ENCODE measurements at places on chromosomes 12 and 14. TPM values are rescaled to one million over a fixed set of nuclear protein-coding genes. Genes with fewer than 3 reads are reported as not detected.
A peak's percentile ranks its signal among the peaks of the same experiment; 100 is the strongest.

DNA sequence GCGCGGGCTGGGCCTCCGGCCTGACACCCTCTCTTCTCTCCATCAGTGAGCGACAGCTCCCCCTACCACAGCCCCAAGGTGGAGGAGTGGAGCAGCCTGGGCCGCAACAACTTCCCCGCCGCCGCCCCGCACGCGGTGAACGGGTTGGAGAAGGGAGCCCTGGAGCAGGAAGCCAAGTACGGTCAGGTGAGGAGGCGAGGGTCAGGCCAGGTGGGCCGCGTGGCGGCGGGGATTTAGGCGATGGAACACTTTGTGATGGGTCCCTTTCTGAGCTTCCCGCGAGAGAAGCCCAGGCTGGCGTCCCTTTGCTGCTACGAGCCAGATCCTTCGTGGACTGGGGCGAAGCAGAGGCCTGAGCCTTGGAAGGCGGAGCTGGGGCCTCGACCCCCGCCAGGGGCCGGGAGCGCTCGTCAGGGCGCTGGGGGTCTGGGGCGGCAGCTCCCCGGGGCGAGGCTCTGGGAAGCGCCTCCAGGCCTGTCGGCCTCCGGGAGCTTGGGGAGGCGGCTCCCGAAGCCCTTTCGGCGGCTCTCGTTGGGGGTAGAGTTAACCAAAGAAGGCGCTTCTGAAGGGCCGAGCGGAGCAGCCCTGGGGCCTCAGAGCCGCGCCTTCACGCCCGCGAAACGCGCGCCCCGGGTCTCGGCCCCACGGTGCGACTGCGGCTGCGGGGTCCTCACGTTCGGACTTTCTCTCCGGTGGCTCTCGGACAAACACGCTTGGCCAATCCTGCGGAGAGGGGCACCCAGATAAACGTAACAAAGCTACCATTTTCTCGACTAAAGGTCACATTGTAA lies 5.0 kb downstream of the PAX9 start:
- DNase-seq = no peak

DNA sequence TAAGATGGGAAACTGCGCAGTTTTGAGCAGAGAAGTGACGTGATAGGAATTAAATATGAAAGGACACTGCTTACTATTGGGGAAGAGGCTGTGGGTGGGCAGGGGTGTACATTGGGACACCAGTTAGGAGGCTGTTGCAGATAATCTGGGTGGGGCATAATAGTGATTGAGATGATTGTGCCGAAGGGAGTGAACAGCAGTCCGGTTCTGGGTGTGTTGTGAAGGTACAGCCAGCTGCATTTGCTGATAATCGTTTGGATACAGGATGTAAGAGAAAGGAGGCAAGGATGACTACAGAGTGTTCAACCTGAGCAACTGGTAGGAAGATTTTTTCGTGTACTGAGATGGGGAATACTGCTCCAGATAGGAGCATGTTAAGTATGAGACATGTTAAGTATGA lies 205.2 kb upstream of the NEDD1 start:
- no peak for DNase-seq

DNA sequence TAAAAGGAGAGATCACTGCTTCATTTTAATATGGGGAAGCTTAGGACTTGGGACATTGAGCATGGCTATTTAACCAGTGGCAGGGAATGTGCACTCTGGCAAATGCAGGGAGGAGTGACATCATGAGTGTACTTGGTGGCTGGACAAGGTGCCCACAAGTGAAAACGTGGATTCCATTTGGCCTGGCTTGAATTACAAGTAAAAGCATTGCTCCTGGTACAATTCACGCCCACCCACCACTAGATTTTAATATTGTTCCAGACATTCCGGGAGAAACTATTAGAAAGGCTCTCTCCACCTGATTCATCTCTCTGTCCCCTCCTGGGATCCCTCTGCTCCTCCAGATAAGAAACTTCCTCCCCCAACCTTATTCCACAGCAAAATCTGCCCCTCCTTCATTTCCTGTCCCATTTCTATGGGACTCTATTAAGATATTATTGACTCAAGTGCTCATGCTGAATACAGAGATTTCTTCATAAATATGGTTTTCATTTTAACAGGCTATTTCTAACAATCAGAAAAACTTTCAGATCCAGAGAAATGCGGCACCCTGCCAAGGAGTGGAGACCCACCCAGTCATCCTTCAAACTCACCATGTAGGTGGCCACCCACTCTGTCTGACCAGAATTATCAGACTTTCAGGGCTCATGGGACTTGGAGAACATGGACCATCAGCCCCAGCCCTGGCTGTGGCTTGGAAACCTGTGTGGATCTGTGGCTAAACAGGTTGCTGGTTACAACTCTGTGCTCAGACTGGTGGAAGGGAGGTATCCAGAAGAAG lies 43.2 kb downstream of the SSPN start:
- no peak for DNase-seq

Gene OR6C2
- not detected for total RNA-seq

DNA sequence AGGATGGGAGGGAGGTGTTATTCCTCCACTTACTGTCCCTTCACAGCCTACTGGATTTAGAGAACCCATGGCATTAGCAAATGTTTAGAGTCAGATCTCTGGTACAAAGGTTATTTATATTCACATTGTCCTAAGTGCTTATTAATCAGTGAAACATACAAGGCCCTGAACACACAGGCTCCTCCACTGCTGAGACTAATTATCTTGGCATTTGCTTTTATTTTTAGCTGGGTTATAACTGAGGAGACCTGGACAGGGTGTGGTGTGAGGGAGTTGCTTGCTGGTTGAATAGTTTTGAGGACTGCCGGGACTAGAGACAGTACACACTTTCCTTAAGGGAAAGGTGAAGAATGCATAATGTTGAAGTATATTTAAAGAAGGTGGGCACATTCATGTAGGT lies 77.5 kb downstream of the FIGNL2 start:
- DNase-seq = no peak

DNA sequence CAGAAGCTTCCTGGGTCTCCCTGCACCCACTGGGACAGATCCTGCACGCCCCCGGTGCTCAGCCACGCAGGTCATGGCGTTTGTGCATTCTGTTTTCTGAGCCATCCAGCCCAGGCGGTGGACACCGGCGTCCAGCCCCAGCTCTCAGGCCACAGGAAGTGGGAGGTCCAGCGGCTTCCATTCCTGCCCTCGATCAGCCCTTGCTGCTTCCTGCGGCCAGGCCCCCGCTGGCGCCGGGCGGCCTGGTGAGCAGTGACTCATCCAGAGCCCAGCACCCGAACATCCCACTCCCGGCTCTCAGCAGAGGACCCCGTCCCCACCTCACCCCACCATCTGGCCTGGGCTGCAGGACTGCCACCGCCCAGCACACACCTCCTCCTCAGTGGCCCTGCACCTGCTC lies 18.0 kb upstream of the NUDT14 start:
- DNase-seq = peak; percentile 70

Gene SERPINA5
- 1.7 TPM for total RNA-seq

DNA sequence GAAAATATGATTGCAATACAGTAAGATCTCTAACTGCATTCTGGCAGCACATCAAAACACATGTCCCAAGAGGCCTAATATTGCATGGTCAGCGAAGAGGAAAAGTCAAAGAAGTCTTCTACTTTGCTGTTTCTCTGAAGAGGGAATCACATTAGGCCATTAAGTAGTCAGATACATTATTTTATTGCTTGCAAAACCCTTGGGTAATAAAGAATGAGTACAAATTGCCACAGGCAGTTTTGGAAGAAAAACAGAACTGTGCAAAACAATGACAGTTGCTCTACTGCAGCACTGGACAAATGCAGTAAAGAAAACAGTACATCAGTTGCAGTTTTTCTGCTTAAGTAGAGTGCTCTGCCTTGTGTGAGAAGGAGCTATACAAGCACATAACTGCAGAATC lies 211.9 kb downstream of the MED13L start:
- DNase-seq = no peak
